ENCODE measurements at places on chromosomes 11 and 22.

GRCh38 chr11:126229858-126230540 is 18.4 kb downstream of the FAM118B start:
- DNase-seq, result no peak

DNA sequence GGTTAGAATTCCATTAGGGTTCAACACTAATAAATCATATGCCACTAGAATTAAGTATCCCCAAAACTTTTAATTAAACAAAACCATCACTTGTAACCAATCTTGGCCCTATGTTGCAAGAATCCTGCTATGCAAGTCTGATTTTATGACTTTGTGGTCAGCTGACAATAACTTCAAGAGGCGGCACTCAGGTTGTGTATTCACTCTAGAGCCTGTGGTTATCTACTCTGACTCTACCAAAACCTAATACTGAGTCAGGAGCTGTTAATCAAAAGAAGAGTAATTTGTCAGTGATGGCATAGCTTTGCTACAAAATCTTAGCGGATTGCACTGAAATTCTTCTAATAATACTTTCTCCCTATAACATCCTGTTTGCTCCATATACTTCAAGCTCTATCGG is 253.7 kb downstream of the AASDHPPT start:
- no peak for DNase-seq

DNA sequence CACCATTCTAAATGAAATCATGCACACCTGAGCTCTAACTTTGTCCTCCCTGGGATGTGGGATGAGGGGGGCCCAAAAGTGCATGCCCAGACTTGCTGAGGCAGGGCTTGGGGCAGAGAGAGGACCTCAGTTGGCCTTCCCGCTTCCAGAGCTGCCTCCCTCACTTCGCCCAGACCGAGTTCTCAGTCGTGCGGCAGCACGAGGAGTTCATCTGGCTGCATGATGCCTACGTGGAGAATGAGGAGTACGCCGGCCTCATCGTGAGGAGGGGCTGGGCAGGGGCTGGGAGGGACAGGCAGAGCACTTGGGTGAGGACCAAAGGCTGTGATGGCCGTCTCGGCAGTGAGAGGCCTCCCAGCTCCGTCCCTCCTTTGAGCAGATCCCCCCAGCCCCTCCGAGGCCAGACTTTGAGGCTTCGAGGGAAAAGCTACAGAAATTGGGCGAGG is 8.2 kb downstream of the CFL1 start:
- DNase-seq, result no peak

- no peak for DNase-seq
Measured at GRCh38 chr11:124090996-124091395, 24.3 kb upstream of the VWA5A start.

- no peak for DNase-seq
Measured at GRCh38 chr22:31841078-31841827, 87.4 kb downstream of the DEPDC5 start.

- DNase-seq, result no peak
Measured at GRCh38 chr22:22038178-22038880, 55.7 kb upstream of the TOP3B start.

DNA sequence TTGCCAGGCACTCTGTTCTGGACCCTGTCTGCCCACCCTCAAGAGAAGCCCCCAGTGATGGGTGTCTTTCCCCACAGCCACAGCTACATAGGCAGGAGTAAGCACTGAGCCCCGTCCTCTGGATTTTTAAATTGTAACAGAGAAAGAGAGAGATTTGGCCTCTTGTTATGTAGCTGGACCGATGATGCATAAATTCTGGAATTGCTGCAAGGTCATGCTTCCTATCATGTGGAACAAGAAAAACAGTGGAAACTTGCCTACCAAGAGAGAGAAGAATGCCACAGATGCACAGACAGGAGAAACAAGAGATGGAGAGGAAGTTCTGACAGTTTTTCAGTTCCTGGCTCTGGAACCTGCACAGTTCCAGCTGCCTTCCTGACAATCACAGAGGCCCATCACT is 150.2 kb downstream of the ETS1 start:
- no peak for DNase-seq
